M059J (cell line): ENCODE measurements at places on chromosomes 1 and 21. TPM values are rescaled to one million over a fixed set of nuclear protein-coding genes. Genes with fewer than 3 reads are reported as not detected.

Gene FCRL2
- not detected in 2 replicates for total RNA-seq

DNA sequence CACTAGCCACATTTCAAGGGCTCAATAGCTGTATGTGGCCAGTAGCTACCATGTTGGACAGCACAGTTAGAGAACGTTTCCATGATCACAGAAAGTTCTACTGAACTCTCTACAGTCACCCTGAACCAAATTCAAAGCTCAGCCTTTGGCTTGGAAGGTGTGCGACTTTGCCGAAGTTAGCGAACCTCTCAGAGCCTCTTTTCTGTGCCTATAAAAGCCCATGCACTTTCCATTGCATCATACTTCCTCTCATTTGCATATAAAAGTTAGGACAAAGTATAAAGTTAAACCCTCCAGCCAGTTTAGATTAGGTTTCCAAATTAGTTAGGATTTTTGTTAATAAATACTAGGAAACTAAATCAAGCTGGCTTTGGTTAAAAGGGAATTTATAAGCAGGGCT lies 4.7 kb upstream of the SLC1A7 start:
- DNase-seq = no peak

DNA sequence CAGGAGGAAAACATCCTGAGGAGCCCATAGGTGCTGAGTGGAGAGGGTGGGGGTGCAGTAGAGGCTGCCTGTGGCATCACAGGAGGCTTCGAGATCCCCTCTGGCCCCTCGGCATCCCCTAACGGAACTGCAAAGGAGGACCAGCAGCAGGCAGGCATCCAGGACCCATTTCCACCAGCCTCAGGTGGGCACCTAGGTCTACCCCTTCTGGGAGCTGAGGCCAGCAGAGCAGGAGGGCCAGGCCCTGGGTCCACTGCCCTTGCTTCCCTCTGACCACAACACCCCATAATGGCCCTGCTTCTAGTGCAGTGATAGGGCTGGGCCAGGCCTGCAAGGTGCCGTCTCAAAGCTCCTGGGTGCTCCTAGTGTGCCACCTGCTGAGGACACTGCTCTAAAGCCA lies 723.0 kb downstream of the PTPRU start:
- DNase-seq = no peak

DNA sequence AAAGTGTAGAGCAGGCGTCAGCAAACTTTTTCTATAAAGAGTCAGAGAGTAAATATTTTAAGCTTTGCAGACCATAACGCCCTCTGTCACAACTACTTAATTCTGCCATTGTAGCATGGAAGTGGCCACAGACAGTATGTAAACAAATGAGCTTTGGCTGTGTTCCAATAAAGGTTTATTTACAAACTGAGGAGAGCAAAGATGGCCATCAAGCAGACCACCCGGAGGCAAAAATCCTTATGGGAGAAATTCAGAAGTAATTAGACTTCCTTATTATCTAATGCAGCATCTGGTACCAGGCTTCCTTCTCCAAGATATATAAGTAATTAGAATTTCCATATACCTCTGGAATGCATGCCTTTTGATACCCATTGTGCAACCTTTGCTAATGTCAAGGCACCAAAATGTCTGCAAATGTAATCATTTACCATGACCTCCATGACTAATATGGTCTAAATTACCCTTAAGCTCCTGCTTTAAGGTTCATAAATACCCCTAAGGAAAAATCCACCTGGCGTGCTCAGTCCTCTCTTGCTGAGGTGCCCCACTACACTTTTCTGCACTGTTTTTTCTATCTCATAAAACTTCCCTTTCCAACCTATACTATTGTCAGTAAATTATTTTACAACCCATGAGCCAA lies 377.8 kb downstream of the MATN1 start:
- no peak for DNase-seq

GRCh38 chr1:107430540-107431228 lies 289.8 kb downstream of the NTNG1 start:
- peak; percentile 56 for DNase-seq

DNA sequence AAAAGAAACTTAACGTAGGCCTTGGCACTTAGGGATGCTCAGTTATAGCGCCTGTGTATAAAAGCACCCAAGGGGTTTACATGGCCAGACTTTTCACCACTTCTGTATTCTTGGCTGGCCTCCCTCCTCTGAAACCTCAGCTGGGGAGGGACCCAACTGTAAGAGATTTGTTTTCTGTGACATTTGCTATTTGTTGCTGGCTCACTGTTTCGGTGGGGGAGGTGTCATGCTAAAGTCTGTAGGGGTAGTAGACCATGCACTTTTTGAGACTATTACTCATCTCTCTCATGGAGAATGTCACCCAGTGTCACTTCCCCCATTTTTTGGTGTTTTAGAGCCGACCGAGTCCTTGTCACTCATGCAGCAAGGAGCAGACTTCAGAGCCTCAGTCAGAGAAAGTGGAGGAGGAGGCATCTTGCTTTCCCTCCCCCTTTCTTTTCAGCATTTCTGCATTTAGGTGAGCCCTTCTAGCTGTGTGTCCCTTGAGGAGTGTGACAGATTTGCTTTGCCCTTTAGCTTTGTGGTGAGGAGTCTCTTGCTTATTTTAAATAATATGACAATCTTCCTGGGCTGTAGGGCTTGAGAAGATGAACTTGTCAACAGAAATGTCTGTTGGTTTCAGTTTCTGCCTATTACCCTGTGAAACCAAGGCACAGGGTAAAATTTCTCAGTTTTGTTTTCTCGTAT lies 160.1 kb downstream of the FASLG start:
- no peak for DNase-seq

Gene KCNQ4
- 0.05 TPM in 1 of 2 replicates, not detected in the other for total RNA-seq

Gene DTL
- total RNA-seq = 57.9 and 65.8 TPM in 2 replicates

Gene LAMTOR2
- total RNA-seq = 41.7 and 60.2 TPM in 2 replicates

DNA sequence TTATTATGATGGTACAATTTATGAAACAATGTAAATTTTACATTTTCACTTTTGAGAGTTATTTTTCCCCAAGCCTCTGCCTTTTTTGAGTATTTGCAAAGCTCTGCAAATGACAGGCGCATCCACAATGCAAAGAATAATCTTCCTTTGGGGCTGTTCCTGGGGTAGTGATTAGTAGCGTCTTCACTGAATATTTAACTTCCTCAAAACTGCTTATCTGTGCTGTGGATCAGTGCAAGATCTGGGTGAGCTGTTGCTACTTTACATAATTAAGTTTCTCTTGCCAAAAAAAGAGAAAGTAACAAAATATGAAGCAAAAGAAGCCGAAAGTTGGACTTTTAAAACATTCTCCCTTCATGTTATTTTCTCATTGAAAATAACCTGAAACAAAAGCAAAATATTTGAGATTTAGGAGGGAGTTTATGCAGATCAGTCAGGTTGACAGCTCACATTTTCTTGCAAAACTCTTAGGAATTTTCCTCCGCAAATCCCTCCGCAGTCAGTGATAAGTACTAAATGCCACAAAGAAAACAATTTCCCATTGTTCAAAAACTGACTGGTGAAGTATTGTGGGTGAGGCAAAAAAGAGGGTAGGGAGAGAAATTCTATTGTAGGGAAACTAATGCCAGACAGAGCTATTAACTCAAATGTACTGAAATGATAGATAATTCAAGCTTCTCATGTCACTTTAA lies 276.4 kb upstream of the B3GALT2 start:
- peak; percentile 53 for DNase-seq

- DNase-seq = peak; percentile 66
These were observed 141.4 kb downstream of the SYF2 start for GRCh38 chr1:25090707-25091422.

Gene HSPB7
- total RNA-seq = 1.4 and 1.9 TPM in 2 replicates

GRCh38 chr1:234584420-234584805 lies 25.6 kb downstream of the IRF2BP2 start:
- DNase-seq = no peak

Gene GRIK1
- not detected in 2 replicates for total RNA-seq

DNA sequence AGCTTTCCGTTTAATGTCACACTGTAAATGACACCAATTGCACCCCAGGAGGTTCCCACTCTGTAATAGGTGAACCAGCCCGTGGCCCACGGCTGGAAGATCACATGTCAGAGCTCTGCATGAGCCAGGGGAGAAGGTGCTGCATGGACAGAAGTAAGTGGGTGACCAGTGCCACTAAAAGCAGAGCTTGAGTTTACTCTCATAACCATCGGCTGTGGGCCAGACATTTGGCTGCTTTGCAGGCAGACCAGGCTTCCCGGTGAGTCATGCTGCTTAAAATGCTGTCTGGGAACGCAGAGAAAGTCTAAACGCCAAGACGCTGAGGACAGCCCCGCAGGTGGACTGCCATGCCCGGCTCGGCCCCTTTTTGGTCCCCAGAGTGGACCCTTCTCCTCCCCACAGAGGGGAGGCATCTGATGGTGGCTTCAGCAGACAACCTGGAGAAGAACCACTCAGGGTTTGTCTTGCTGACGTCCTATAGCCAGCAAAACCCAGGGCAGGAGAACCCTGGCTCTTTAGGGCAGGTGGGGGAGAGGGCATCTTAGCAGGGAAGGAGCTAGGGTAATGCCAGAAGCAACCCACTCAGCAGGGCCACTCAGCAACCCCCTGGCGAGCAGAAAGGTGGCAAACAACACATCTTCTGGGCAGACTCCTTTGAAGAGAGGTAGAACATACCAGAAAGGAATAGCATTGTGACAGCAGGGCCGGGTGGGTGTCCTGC lies 7.3 kb downstream of the KIAA2013 start:
- peak; percentile 88 for DNase-seq

GRCh38 chr1:174812016-174812415 lies 187.7 kb upstream of the CACYBP start:
- no peak for DNase-seq

DNA sequence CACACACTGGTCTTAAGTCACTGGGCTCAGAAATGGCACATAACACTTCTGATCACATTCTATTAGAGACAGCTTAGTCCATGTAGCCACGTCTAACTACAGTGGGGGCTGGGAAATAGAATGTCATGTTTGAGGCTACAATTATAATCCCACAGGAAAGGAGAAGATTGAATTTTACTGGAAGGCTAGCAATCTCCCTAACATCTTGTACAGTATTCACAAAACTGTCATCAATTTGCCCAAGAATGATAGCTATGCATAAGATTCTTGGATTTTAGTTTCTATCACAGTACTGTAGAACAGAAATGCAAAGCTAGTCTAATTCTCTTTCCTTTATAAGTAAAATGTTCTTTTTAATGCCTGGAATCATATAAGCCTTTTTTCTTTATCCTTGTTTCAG lies 12.7 kb upstream of the ZMYM6 start:
- no peak for DNase-seq

DNA sequence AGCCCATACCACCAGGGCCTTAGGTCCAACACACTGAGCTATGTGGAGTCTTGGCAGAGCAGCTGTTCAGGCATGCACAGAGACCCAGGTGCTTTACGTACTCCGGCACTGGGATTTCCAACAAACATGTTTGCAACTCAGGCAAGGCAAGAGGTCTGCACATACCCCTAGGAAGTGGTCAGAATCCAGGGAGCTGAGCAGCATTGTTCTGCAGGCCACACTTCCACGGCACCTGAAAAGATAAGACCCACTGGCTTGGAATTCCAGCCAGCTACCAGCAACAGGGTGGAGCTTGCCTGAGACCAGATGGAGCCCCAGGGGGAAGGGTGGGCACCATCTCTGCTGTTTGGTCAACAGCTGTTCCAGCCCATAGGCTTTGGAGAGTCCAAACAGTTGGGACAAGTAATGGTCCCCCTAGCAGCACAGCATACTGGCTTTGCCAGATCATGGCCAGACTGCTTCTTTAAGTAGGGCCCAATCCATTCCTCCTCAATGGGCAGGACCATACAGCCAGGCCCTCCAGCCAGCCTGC lies 51.7 kb upstream of the LRRC8B start:
- no peak for DNase-seq

Gene WDR64
- not detected in 2 replicates for total RNA-seq

DNA sequence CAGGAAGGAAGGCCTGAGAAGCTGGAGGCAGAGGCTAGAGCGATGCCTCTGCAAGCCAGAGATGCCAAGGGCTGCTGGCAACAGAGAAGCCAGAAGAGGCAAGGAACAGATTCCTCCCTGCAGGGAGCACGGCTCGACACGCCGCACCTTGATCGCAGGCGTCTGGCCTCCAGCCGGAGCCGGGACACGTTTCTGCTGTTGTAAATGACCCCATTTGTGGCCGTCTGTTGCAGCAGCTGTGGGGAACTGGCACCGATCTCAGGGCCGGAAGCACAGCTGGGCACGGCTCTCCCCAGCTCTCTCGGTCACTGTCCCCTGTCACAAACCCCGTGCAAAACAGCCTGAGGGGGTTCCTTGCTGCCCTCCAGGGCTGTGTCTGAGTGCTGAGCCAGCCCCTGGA lies 59.6 kb downstream of the SIK1 start:
- no peak for DNase-seq

DNA sequence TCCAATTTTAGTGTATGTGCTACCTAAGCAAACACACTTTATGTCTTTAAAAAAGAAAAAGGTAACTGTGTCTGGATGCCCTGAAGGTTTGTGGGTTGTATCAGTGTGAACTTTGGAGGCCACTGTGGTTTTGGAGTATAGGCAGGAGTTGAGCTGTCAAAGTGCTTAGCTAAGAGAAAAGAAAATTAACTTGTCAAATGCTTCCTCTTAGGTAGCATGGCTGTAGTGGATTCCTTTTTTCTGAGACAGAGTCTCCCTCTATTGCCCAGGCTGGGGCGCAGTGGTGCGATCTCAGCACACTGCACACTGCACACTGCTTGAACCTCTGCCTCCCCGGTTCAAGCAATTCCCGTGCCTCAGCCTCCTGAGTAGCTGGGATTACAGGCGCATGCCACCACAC lies 11.2 kb upstream of the SLC41A1 start:
- peak; percentile 48 for DNase-seq

Gene VWA1
- 0.12 and 1.1 TPM in 2 replicates for total RNA-seq

DNA sequence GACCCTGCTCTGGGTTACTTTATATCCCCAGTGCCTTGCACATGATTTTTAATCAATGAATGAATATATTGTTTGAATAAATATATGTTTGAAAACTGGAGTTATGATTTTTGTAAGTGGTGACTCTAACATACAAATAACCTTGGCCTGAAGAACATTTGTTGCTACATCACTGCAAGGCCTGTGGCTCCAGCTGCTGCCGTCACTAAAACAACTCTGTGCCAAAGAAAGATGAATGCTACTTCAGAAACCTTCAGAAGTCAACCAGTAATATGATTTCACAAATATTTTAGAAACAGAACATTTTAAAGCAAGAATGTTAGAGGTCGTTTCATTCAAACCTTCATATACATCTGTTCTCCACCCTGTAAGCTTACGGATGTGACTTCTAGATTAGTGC lies 60.6 kb upstream of the SEC16B start:
- no peak for DNase-seq

DNA sequence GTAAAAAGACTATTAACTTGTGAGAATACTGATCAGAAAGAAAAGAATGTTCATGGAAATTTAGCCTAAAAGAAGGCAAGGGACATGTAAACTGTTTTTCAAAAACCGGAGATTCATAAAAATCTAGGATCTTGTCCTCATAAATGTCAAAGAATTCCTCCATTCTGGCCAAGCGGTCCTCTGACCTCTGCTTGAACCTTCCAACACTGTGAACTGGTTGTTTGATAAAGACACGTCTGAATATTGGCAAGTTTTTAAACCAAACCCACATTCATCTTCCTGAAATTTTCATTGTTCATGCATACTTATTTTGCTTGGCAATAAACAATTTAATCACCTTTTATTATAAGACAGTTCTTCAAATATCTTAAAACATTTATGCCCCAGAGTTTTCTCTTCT lies 19.8 kb downstream of the ASPM start:
- DNase-seq = no peak

Gene MCOLN2
- total RNA-seq = 7.7 and 9.6 TPM in 2 replicates

- DNase-seq = peak; percentile 75
These were observed 168.6 kb upstream of the FGGY start for GRCh38 chr1:59128239-59128736.

Gene CITED4
- 3.5 and 8.3 TPM in 2 replicates for total RNA-seq
